ENCODE measurements at places on chromosomes 3 and 15.

- DNase-seq: no peak
Measured at GRCh38 chr3:3778641-3779270, 20.5 kb upstream of the LRRN1 start.

GRCh38 chr3:101803173-101803782, 24.3 kb downstream of the NXPE3 start:
- DNase-seq: peak; percentile 51

DNA sequence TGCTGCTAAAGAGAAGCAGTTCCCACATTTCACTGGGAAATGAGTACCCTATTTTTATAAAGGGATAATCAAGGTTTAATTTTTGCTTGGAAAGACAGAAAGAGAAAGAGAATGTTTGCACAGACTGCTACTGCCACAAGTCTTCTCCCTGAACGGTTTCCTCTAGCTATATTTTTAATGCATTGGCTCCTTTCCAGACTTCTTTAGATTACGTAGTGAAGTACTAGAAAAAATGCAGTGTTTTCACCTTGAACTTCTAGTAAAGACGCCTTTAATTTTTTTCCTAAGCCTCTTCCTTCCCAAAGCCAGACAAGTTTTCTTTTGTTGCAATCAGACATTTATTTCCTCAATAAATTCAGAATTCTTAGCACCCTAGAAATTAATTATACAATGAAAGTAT, 248.3 kb upstream of the CCDC54 start:
- no peak for DNase-seq

DNA sequence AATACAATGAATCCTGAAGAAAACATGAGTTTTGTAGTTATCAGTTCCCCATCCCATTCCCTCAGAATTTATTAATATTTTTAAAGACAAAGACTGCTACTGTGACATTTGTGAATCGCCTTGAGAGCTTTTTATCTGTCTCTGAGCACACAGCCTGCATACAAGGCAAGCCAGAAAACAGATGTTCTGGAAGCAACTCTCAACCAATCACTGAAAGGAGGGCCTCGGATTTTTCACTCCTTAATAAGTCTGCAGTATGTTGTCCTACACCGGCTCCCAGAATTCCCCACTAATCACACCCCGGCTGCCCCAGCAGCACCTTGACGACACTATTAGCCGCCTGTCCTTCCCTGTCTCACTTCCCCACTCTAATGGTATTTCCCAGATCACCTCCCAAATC, 138.5 kb downstream of the ZNF621 start:
- DNase-seq: no peak

DNA sequence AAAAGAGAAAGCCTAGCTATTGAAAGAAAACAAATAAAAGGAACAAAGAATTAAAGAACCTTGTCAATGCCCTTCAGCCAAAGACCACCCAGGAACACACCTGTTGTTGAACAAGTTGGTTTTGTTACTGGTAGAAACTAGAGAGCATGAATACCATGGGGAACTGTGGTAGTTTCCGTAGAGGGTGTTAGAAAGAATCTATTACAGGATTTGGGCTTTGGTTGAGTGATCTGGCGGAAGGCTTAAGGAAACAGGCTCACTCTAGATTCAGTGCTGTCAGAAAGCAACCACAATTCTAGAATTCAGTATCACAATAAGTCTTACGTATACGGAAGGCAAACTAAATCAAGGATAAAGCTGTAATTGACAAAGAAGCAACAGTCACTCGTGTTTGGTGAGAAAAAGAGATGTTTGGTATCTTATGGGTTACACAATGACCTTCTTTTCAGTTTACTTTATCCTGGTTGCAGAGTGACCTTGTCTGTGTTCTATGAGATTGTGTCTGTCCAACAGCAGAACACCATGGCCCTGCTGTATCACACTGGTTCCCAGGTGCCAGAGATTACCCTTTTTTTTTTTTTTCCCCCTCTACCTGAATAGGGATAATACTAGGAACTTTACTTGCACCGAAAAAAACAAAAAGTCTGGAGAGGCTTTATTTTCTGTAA, 265.9 kb downstream of the SHQ1 start:
- no peak for DNase-seq

- peak; percentile 87 for DNase-seq
Measured at GRCh38 chr3:186239321-186239720, 122.7 kb downstream of the DGKG start.

GRCh38 chr3:85801955-85802354, 843.2 kb downstream of the CADM2 start:
- peak; percentile 67 for DNase-seq

DNA sequence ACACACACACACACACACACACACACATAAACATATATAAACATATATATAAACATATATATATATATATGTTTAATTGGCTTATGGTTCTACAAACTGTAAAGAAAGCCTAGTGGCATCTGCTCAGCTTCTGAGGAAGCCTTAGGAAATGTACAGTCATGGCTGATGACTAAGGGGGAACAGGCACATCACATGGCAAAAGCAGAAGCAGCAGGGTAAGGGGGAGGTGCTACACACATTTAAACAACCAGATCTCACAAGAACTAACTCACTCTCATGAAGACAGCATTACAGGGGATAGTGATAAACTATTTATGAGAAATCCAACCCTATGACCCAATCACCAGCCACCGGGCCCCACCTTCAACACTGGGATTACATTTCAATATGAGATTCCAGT, 922.9 kb downstream of the SI start:
- DNase-seq: no peak

GRCh38 chr15:60546744-60547143, 67.8 kb upstream of the ICE2 start:
- DNase-seq: no peak

DNA sequence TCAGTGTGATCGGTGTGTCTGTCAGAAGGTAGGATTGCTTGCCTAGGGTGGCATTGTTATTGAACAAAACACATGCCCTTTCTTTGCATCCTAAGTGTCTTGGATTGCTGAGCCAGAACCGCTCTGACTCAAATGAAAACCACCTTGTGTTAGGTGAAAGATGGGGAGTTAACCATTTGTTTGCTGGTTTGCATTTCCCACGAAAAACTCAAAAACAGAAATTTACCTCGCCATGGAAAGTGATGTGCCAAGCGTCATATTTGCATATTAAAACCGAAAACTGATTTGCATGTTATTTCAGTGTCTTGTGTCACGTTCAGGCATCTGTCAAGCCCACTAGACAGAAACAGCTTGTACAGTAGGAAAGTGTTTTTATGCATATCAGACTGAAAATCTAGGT, 474.6 kb upstream of the TPRG1 start:
- DNase-seq: no peak

DNA sequence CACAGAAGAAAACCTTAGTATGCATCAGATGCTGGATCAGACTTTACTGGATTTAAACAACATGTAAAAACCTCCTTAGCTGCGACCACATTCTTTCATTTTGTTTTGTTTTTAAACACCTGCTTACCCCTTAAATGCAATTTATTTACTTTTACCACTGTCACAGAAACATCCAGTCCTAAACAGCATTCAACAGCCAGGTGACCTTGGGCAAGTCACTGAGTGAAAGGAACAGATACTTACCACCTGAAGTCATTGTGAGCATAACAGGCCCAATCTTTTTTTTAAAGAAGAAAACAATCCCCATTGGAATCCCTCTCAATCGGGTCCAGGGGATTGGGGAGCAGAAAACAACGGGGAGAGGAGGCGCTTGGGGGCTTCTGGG, 390 bp downstream of the STARD5 start:
- peak; percentile 19 for DNase-seq

- peak; percentile 18 for DNase-seq
Measured at GRCh38 chr3:116930786-116931185, 221.2 kb downstream of the TUSC7 start.

DNA sequence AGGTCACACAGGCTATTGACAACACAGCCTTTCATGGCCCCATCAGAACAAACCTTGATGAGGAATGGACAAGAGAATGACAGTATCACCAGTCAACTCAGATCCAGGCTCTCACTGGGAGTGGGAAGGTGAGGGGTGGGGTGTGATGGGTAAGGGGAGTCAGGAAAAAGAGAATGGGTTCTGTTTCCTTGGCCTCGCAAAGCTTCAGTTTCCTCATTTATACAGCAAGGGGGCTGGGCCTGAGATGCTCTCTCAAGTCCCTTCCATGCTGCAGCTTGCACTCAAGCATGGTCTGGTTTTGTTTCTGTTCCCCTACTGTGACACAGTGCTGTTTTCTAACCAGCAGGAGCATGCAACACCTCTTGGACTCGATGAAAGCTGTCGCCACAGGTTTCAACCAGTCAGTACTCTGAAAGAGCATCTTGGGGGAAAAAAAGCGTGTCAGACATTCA, 65.7 kb upstream of the IL12A start:
- no peak for DNase-seq

- DNase-seq: no peak
Measured at GRCh38 chr15:33442449-33442848, 131.7 kb downstream of the RYR3 start.

DNA sequence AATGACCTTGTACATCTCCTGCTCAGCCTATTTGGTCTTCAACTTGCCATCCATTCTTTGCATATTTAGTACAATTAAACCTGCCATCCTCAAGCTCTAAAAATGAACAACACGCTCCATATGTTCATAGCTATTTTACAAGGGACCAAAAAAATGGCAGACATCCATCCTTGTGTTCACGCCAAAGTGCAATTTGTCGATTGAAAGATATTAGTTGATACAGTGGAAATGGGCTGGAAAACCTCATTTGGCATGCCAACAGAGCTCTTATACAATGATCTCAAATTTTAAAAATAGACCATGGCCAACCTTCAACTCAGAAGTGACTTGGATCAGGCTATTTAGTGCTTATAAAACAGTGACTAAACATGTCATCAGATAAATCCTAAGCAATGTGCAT, 413.6 kb upstream of the ARL6 start:
- no peak for DNase-seq

DNA sequence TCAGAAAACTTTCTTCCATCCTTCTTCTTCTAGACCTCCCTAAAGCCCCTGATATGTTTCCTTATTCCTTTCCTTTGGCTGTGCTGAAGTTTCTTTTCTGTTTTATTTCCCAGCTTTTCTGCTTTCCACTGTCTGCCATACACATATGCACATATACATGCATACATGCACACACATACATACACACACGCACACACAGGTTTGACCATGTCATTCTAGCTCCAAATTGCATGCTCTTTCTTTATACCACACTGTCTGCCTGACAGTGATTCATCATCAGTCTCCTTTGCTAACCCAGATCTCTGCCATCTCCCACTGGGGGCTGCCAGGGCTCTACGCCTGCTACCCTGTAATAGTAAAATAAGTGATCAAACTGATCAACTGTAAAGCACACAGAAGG, 181.3 kb downstream of the STAC start:
- DNase-seq: no peak

GRCh38 chr3:17140670-17141505, 256.1 kb downstream of the PLCL2 start:
- no peak for DNase-seq

GRCh38 chr15:82113106-82113715, 67.4 kb upstream of the MEX3B start:
- DNase-seq: no peak

GRCh38 chr15:92158426-92158825, 235.3 kb upstream of the ST8SIA2 start:
- DNase-seq: peak; percentile 94

DNA sequence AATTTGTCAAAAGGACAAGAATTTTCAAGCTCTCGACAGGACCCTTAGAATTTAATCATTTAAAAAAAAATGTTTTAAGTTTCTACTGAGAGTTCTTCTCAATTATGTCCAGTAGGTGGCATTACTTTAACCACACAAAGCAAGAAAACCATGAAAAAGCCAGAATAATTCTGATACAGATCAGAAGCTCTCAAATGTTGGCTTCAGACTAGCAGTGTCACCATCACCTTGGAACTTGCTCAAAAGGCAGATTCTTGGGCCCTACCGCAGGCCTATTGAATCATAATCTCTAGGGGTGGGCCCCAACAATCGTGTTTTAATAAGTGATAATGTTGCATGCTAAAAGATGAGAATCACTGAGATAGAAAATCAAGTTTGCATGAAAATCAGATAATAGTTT, 99.5 kb upstream of the KCNMB2 start:
- DNase-seq: peak; percentile 49

DNA sequence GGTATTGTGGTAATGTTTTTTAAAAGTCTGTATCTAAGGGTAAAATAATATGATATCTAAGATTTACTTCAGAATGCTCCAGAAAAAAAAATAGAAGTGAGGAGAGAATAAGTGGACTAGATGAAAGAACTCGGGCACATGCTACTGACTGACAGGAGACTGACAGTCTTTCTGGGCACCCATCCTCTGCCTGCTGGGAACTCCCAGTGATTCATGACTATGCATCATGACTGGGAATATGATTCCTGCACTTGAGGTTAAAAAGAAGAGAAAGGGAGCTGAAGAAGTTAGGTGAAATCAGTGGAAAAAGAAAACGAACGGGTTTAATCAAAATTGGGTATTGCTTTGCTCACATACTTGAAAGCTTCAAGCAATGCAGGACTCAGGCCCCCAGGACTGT, 35.7 kb upstream of the SPSB4 start:
- no peak for DNase-seq

DNA sequence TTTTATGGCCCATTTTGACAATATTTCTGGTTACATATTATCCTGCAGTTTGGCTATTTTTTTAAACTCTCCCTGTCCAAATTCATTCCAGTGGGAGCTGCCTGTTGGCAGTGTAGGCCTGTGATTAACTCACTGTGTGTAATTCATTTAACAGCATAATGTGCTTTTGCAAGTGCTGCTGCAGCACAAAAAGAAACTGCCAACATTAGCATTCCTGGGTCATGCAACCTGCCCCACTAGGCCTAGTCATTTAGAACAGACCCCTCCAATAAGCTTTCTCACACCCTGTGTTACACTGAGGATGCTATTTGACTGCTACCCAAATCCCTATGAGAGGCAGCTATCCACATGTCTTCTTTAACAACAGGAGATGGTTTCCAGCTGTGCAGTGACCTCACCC, 251.2 kb upstream of the UBE2E2 start:
- peak; percentile 48 for DNase-seq

- no peak for DNase-seq
Measured at GRCh38 chr3:46001178-46001577, 5.6 kb upstream of the FYCO1 start.

GRCh38 chr3:140753865-140754754, 76.2 kb downstream of the TRIM42 start:
- DNase-seq: no peak

GRCh38 chr3:195873971-195874370, 34.4 kb downstream of the TNK2 start:
- DNase-seq: no peak

- DNase-seq: no peak
Measured at GRCh38 chr3:78287085-78287484, 1247.2 kb downstream of the ROBO2 start.

DNA sequence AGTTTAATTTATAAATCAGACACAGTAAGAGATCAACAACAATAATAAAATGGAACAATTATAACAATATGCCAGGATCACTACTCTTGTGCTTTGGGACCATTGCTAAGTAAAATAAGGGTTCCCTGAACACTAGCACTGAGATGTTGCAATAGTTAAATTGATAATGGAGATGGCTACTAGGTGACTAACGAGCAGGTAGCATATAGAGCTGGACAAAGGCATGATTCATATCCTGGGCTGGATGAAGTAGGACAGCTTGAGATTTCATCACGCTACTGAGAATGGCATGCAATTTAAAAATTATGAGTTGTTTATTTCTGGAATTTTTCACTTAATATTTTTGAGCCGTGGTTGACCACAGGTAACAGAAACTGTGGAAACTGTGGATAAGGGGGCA, 20.7 kb upstream of the MYZAP start:
- no peak for DNase-seq

All from mesendoderm (in vitro differentiated cells).